ENCODE measurements at places on chromosomes 1 and 21. TPM values are rescaled to one million over a fixed set of nuclear protein-coding genes. Genes with fewer than 3 reads are reported as not detected.

SPATA46 gene
- not detected for total RNA-seq

TNFAIP8L2 gene
- 0.39 TPM for total RNA-seq

PYHIN1 gene
- not detected for total RNA-seq

SPRR1B gene
- total RNA-seq, result not detected

ZNF672 gene
- total RNA-seq, result 31.9 TPM

DNA sequence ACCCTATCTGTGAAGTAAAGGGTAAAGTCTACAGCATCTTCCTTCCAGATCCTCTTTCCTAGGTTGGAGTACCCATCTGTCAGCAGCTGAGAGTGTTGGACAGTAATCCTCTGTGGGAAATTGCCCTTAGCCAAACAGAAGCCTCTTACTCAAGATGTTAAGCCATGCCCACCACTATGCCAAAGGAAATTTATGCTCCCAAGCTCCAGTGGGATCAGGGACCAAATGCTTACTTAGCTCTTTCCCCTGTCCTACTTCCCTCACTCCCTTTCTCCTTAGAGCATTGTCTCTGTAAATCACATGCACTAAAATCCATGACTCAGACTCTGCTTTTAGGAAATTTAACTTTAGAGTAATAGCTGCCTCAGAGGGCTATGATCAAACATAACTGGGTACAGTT is 254.0 kb downstream of the BRINP2 start:
- no peak for DNase-seq

Data from heart right ventricle (tissue), 16 donors.